ENCODE measurements at places on chromosomes 5 and 9.

DNA sequence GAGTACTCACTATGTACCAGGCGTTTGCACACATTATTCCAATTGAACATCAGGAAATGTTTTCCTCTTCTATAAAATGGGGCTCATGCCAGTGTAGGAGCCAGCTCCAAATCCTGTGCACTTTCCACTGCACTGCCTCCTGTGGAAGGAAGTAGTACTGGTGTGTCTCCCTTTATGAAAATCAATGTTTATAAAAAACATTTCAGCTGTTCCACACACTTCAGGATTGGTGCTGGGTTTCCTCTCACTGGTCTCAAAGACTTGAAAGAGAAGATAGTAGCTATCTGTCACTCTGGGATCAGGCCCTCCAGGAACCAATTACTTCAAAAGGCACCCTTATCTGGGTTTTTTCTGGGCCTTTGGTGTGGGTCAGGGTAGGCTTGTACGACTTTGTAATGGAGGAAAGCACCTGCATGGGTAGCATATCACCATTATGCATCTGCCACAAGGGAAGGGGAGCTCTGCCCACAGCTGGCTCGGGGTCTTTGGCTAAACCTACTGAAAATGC, 32.5 kb downstream of the RAB14 start:
- DNase-seq = peak; percentile 29

DNA sequence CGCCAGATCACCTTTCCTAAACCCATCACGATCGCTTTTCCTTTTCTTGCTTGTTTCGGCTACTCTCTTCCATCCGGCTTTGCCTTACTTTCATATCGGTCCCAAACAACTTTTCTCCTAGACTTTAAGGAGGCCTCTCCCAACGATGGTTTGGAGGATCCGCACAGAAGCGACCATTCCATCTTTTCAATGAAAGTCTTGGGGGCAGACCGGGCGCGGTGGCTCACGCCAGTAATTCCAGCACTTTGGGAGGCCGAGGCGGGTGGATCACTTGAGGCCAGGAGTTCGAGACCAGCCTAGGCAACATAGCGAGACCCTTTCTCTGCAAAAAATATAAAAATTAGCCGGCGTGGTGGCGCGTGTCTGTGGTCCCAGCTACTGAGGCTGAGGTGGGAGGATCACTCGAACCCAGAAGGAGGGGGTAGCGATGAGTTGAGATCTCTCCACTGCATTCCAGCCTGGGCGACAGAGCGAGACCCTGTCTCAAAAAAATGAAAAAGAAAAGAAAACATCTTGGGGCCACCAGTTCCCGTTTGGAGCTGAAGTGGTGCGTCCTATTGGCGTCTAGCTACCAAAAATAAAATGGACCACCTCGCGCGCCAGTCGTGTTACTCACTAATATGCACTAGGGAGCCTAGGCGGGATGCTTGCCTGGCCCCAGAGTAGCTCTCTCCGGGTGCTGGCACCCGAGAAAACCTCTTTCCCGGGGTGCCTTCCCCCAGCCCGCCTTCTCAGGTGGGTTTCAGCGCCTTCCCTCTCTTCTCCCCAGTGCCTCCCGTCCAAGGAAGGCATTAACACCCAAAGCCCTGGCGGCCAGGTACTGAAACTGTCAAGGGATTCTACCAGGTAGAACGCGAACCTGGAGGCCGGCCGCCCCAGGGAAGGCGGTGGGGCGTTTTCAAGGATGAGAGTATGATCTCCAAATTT, 800 bp upstream of the AP3B1 start:
- no peak for DNase-seq

- DNase-seq = peak; percentile 58
These were observed 49.1 kb downstream of the SUSD1 start for GRCh38 chr9:112125951-112126388.

DNA sequence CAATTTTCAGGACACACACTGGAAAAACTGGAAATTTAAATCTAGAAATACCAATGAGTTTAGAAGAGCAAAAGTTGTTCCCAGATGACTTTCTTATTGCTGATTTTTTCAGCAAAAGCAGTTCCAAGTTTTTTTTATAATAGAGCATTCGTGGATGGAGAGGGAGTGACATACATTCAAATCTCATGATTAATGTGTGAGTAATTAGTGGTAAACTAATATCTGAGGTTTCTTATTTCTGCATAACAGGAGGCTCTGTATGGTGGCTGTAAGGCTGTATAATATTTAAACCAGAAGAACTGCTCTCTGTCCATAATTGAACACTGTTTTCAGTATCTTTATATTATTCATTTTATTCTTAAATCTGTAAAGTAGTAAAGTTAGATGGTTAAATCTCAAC, 25.8 kb downstream of the LYSMD3 start:
- DNase-seq = no peak

GRCh38 chr9:35954942-35955546, 2.9 kb downstream of the OR2S2 start:
- DNase-seq = peak; percentile 72

GRCh38 chr5:38551030-38552017, 5.1 kb downstream of the LIFR start:
- peak; percentile 48 for DNase-seq

GRCh38 chr5:81924442-81924841, 47.4 kb upstream of the ATG10 start:
- DNase-seq = no peak

GRCh38 chr5:159123189-159123588, 23.5 kb upstream of the EBF1 start:
- no peak for DNase-seq

GRCh38 chr5:151694035-151694485, 7.3 kb upstream of the SPARC start:
- DNase-seq = peak; percentile 84

DNA sequence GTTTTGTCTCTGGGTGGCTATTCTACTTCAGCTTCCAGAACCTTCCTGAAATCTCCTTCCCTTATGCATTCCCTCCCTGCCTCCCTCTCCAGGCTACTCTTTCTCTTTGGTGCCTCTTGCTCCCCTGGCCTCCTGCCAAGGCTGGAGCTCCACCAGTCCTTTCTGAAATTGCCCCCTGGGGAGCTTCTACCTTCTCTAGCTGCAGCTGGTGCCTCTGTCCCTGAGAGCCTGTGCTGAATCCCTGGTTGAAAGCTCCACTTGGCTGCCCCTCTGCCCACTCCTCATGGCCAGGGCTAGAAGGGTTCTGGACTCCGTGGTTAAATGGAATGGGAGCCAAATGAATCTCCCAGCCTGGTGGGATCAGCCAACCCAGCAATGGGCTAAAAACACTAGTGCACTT, 80.1 kb downstream of the COL15A1 start:
- peak; percentile 32 for DNase-seq

DNA sequence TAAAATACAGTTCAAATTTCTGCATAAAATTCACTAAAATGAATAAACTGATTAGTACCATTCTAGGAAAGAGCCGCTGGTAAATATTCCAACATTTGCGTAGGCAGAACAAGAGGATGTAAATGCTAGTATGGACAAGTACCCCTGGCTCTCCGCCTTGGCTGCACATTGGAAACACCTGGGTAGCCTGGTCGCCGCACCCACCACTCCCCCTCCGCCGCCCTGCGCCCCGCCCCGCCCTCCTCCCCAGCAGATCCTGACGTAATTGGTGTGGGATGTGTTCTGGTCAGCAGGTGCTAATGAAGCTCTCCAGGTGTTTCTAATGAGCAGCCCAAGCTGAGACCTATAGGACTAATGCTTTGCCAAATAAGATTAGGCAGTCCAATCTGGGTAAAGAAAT, 225.7 kb downstream of the FRMD3 start:
- DNase-seq = no peak

DNA sequence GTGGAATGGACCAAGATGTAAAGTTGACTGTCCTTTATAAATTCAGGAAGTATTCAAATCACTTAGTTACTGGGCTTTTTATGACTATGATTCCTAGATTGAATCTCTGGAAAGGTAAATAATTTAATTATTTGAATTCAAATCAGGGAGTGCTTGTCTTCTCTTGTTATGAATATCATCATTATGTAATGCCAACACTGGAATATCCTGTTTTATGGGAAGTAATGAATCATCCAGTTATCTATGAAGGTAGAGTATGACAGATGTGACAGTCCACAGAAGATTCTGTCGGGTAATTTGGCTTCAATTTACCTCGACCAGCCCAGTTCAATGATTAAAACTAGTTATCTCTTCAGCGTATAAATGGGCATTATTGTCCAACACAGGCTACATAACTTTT, 141.0 kb upstream of the NUDT12 start:
- DNase-seq = no peak

- no peak for DNase-seq
These were observed 15.2 kb downstream of the FNBP1 start for GRCh38 chr9:130027533-130028365.

GRCh38 chr5:38382898-38383297, 124.5 kb downstream of the EGFLAM start:
- peak; percentile 51 for DNase-seq

DNA sequence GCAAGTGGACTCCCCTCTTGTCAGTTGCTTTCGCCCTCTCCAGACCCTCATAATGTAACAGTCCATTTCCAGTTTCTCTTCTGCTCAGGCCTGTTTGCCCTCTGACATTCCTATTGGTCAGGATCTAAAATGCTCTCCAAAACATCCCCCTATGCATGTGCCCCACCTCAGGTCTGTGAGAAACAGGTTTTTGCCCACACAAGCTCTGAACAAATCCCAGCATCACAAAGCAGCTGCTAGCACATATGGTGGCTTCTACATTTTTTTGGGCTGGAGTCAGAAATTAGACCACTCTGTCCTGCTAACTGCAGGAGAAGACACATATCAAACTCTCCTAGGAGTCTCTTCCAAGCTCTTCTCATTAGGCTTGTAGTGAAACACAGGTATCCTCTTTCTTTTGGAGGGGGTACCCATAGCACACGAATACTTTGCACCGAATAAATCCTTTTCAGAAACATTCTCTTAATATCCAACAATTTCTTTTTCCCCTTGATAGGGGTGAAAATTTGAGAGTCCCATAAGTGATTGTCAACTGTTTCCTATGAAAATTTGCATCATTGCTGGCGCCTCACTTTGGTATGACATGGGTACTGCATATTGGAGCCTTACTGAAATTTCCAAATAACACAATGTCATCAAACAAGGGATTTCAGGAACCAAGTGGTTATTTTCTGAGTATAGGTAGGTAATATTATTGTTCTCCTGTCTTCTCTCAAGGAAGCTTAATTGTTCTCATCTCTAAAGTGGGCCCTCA, 19.3 kb upstream of the HSPA9 start:
- DNase-seq = no peak

DNA sequence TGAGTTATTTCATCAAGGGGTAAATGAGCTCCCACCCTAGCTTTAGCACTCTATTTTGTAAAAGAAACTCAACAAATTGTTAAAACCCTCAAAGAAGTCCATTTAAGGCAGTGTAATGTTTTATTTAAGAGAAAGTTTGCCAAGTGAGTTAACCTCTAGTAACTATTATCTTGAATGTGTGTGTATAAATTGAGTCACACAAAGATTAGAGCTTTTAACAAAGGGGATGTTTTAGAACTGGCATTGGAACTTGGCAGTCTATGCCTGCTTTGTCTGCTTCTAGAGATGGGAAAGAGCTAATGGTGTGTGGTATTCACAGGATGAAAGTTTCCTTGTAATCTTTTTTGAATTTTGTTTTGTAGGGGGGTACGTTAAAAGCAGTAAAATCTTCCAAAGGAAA, 33.2 kb downstream of the KDM3B start:
- no peak for DNase-seq

- DNase-seq = no peak
These were observed 129.4 kb downstream of the C9orf152 start for GRCh38 chr9:110078604-110079003.

GRCh38 chr9:35333551-35333950, 156.4 kb upstream of the RUSC2 start:
- peak; percentile 80 for DNase-seq

GRCh38 chr5:38731461-38731860, 114.4 kb upstream of the OSMR start:
- DNase-seq = no peak

Measured in fibroblast of gingiva (primary cell).